ENCODE measurements at places on chromosomes 3 and 15. TPM values are rescaled to one million over a fixed set of nuclear protein-coding genes. Genes with fewer than 3 reads are reported as not detected.
A peak's percentile ranks its signal among the peaks of the same experiment; 100 is the strongest.

GOLGA6L7 gene
- total RNA-seq: not detected

DNA sequence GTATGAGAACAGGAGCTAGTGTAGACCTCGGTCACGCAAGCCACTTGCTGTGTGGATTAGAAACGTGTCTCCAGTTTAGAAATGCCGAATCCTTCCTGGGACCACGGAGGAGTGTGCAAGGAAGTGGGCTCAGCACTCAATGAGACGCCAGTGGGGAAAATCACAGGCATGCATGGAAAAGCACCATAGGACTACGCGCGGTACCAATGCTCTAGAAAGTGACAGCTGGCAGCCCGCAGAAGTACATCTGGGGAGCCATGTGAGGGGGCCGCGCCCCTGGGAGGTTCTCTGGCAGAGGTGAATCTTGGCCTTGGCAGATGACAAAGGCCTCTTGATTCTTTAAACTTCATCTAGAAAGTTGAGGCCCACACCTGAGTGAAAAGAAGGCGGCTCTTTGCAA lies 99.3 kb downstream of the LRRK1 start:
- peak; percentile 57 for DNase-seq

DNA sequence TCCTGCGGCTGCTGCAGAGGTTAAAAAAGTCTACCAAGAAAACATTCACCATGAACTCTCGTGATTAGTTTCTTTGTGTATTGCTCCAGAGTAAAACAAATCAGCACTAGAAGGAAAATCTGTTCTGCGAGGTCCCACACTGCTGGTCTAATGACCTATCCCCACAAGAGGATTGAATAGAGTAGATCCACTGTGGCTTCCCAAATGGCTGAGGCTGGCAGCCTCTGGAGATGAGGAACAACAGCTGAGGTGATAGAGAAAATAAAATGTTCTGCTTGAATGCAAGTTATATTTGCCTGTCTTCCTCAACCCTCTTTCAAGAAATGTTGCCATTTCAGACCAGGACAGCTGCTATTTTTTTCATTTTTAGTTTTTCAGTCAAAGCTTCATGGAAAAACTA lies 883.3 kb downstream of the CADM2 start:
- DNase-seq: no peak

SNTN gene
- not detected for total RNA-seq

TMEM212 gene
- not detected for total RNA-seq

- no peak for DNase-seq
Observed at GRCh38 chr3:31384117-31384516, 148.6 kb upstream of the STT3B start.

DNA sequence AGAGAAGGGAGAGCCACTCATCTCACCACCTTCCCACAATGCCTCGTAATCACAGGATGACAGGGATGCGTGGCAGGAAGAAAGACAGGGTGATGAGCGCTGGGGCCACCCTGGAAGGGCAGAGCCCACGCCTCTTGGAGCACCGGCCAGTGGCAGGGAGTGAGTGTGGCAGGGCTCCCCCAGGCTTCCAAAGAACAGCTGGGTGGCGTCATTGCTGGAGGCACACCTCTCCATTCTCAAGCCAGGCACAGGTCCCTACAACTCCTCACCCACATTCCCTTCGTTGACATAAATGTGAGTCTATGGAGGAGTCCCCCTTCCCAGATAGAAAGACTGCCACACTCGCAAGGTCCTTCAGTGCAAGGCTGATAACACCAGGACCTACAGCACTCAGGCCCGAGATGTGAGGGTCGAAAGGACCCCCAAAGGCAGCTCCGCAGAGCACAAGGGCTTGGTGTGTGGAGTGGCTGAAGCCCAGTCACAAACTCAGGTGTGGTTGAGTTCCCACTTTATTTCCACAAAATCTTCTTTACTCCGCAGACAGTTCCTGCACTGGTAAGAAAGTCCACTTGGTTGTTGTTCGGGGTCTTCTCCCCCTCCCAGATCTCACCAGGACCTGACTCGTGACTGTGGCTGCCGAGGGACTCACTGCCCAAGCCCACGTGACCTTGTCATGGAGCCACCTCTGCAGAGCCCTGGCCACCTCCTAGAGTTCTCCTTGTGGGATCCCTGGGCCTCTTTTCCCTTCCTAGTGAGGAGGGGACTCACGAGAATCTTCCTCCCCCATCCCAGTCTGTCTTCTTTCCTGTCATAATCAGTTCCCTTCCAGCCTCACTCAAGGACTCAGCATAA lies 22.4 kb upstream of the CORO2B start:
- DNase-seq: no peak
